ENCODE measurements at places on chromosomes 16 and 17.

DNA sequence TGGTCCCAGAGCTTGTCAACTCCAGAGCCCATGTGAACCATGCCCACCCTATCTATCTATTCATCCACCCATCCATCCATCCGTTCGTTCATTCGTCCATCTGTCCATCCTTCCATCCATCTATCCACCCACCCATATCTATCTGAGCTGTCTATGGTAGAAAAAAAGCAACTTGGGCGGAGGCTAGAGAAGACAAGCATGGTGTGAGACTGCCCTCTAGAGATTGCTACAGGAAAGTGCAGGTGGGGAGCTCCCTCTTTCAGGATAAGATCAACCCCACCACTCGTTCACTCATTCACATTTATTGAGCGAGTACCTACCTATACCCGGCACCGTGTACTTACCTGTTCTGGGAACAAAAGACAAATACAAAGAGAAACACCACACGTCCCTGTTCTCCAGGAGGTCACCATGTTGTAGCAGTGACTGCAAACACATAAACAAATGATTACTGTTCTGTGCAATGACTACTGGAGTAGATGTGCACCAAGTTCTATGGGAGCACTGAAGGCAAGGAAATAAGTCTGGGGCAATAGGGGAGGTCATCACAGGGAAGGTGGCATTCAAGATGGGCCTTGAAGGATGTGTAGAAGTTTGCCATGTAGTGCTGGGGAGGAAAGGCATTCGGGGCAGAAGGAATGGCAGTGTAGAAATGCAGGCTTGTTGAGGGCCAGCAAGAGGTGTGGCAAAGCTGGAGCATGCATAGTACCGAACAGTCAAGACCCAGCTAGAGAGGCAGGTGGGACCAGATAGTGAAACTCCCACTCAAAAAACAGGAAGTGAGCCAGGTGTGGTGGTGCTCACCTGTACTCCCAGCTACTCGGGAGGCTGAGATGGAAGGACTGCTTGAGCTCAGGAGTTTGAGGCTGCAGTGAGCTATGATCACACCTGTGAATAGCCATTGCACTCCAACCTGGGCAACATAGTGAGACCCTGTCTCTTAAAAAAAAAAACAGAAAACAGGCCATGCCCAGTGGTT, 13.4 kb upstream of the ATP5MC1 start:
- peak; percentile 44 for DNase-seq

DNA sequence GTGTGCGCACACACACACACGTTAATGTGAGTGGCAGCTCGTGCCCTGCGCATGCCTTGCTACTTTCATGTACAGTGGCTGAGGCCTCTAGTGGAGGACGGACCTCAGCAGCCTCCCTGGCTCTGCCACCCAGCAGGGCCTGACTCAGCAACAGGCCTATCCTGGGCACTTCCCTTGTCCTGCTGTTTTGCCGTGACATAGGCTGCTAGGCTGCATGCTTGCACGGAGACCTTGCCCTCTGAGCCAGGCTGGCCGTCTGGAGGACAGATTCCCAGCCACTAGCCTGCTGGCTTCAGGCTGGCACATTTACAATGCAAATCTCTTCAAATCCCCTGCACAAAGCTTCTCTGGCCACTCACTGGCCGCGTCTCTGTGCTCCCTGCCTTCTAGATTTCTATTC, 9.5 kb downstream of the RNF213 start:
- peak; percentile 85 for DNase-seq

- DNase-seq: no peak
Measured at GRCh38 chr16:62386411-62386810, 350.2 kb upstream of the CDH8 start.

- DNase-seq: no peak
Measured at GRCh38 chr17:71830866-71831265, 290.0 kb upstream of the SOX9 start.

- no peak for DNase-seq
Measured at GRCh38 chr16:27447301-27447700, 45.3 kb downstream of the IL21R start.

DNA sequence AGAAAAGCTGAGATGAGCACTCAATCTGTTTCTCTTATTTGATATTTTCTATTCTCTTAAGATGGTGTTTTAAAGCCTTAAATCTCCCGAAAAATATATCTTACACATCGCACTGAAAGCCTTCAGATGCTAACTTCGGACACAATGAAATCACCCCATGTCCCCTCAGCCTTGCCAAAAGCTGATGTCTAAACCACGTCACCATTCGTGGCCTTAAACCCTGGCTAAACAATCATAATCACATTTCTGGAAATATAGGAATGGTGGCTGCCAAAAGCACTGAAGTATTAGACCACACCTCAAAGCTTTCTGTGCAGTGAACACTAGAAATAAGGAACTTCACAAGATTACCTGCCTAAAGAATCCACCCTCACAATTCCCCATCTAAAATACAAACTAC, 402.7 kb downstream of the SOX9 start:
- no peak for DNase-seq

- DNase-seq: no peak
Measured at GRCh38 chr16:30946671-30947540, 2.0 kb upstream of the ORAI3 start.

DNA sequence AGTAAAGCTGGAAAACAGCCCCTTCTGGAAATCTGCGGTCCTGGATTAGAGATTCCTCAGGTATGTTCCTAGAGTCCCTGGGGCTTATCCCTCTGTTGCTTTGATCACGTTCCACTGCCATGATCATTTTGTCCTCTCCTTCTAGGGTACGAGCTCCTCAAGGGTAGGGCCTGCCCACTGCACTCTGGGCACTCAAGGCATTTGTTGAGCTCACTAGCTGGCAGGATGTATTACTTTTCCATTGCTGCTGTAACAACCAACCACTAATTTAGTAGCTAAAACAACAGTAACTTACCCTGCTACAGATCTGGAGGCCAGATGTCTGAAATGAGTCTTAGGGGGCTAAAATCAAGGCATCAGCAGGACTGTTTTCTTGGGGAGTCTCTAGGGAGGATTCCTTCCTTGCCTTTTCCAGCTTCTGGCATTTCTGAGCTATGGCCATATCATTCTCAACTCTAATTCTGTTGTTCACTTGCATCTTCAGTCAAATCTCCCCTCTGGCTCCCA, 65.7 kb downstream of the ARSG start:
- DNase-seq: no peak

DNA sequence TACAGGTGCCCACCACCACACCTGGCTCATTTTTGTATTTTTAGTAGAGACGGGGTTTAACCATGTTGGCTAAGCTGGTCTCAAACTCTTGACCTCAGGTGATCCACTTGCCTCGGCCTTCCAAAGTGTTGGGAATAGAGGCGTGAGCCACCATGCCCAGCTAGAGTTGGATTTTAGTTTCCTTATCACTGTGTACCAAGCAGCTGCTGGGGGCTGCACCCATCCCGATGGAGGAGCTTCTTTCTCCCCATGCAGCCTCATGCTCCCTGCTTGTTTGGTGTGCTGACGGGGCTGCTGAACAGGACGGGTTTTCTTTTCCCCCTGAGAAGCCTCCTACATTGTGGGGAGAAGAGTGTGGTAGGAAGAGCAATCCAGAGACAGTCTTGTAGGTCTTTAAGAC, 173.2 kb downstream of the LGALS9B start:
- DNase-seq: no peak

DNA sequence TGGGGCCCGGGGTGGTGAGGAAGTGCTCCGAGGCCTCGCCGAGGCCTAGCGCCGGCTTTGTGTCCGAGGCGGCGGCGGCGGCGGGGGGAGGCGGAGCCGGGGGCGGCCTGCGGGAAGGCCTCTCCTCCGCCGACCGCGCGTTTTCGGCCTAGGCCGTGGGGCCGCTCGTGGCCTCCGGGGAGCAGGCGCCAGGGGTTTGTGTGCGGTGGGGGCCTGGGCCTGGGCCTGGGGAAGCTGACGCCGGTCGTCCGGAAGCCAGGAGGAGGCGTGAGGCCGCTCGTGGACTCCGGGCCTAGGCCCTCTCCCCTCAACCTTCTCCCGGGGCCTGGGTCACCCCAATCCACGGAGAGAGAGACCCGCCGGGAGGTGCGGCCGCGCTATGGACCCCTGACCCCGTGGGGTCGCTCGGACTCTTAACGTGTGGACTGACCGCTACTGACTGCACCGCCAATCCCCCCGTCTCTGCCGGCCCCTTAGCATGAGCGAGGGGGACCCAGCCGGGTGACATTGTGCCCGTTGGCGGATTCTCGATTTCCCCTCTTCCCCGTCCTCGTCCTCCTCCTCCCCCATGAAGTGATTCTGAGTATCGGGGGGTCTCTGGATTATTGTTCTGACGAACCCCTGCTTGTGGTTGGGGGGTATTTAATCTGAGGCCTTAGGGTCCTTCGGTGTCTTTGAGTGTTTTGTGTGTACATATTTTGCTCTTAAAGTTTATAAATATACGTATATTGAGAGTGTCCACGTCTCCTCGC, 660 bp downstream of the RBBP6 start:
- peak; percentile 70 for DNase-seq

- DNase-seq: no peak
Measured at GRCh38 chr16:89341697-89342694, 124.5 kb downstream of the ZNF778 start.

- no peak for DNase-seq
Measured at GRCh38 chr16:15993541-15993940, 44.1 kb downstream of the ABCC1 start.

GRCh38 chr16:8798174-8798527, 512 bp downstream of the PMM2 start:
- peak; percentile 39 for DNase-seq

DNA sequence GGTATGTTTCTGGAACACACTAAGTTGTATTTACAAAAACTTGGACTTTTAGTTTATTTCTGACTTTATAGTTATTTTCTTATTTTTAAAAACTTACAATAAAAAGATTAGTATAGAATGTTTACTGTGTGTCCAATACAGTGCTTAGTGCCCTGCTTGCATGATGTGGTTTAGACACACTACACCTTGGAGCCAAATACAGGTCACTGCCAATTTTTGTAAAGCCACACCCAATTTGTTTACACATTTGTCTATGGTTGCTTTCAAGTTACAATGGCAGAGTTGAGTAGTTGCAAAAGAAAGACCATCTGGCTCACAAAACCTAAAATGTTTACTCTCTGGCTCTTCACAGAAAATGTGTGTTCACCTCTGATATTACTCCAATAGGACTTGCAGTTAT, 807.1 kb downstream of the KCNJ2 start:
- DNase-seq: no peak

DNA sequence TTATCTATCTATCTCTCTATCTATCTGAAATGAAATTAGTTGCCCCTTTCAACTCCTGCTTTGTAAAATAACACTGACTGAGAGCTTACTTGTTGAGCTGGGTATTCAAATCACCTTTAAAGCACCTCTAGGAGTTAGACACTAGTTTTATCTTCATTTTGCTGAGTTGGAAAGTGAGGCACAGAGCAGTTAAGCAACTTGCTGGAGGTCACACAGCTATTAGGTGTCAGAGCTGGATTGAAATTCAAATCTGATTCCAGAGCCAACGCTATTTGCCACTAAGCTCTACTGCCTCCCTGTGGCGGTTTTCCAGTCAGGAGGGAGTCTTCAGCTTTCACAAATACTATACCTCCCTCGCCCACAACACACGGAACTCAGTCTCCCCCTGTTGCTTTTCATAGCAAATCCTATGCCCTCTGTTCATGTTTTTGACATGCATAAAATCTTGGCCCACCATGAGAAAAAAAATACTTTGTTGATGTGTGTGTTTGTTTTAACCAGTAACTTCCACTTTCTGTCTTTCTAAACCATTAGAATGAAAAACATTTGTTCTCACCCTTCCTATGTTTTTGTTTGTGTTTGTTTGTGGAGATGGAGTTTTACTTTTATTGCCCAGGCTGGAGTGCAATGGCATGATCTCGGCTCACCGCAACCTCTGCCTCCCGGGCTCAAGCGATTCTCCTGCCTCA, 74.8 kb upstream of the SMURF2 start:
- DNase-seq: peak; percentile 43

- peak; percentile 83 for DNase-seq
Measured at GRCh38 chr16:19086322-19087199, 19.1 kb downstream of the COQ7 start.

GRCh38 chr16:72905581-72905980, 142.3 kb downstream of the ZFHX3 start:
- no peak for DNase-seq

DNA sequence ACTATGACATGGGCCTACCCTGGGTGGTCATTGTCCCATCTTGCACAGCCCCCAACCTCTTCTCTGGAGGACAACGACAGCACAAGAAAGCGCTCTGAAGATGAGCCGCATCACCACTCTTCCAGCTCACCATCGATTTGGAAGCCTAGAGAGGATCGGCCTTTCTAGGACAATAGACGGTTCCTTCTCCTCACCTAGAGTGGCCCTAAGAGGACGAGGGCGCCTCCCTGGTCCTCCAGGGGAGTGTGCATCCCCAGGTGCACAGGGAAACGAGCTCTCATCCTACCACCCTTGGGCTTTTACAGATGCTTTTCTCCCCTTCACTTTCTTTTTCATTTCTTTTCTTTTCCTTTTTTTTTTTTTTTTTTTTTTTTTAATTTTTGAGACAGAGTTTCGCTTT, 20.3 kb upstream of the SLC52A1 start:
- DNase-seq: no peak

DNA sequence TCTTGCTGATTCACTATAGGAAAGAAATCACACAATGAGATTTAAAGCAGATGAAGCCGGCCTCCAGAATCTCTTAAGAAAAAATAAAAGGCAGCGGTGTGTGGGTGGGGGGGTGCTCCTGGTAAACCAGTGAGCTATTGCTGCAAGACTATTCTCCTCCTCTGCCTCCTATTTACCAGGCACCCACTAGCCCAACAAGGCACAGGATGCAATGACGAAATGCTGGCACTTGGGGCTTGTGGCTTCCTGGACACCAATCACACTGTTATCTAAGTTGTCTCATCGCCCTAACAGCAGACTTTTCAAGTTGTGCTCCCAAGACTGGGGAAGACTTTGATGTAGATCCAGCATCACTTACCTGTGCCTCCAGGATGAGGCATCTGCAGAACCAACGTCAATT, 50.2 kb upstream of the NDRG4 start:
- no peak for DNase-seq

DNA sequence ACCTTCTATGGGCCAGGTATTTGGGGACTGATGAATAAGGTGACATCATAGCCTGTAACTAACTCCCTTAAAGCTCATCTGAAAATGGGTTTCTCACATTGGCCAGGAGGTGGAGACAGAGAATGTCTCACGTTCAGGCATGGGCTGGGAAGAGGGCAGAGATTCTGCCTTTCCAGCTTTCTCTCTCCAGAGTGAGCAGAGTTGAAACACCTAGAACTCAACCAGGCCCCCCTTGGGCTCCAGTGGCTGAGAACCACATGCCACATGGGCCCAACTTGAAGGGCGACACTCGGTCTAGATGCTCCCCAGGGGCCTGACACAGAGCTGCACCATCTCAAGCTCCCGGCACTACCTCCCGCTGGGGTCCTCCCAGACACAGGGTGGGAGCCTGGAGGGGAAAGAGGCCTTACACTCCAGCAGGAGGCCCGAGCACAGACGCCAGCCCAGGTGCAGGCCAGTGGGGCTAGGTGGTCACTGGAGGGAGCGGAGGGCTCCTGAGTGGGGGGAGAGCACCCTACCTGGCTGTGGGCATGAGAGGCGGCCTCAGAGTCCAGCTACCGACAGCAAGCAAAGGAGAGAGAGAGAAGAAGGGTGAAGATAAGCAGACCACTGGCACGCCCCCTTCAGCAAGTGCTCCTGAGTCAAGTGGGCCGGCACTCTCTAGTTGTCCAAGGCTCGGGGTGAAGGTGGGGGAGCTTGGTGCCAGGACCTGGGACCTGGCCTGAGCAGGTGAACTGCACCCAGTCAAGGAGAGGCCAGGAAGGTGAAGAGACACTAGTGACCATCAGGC, 55.9 kb downstream of the MYO18A start:
- peak; percentile 81 for DNase-seq

All from adrenal gland (tissue), 19 donors.